NCI-H1694 treated with DMSO at 0.1 percent for 48 hours (cell line): ENCODE measurements at places on chromosomes 11 and 22.
A peak's percentile ranks its signal among the peaks of the same experiment; 100 is the strongest.

- DNase-seq: no peak
Measured at GRCh38 chr22:41968601-41969000, 642 bp upstream of the SEPTIN3 start.

- DNase-seq: no peak
Measured at GRCh38 chr11:63564784-63565350, 1.7 kb upstream of the PLAAT2 start.

DNA sequence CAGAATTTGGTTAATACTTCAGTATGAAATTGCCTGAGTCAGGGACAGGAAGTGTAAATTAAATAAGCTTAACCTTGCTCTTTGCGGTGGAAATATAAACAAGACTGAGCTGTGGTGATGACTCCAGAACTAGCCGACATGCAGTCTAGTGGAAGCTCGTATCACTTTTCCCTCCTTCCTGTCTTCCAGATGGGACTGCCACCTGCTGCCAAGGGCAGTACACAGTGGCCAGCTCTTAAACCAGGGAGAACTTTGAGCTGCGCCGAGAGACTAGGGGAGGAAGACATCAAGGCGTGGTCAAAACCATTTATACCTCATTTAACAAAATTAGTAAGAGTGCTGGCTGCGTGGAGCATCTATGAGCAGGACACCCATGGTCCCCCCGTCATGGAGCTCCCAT is 31.3 kb upstream of the CTTN start:
- no peak for DNase-seq

DNA sequence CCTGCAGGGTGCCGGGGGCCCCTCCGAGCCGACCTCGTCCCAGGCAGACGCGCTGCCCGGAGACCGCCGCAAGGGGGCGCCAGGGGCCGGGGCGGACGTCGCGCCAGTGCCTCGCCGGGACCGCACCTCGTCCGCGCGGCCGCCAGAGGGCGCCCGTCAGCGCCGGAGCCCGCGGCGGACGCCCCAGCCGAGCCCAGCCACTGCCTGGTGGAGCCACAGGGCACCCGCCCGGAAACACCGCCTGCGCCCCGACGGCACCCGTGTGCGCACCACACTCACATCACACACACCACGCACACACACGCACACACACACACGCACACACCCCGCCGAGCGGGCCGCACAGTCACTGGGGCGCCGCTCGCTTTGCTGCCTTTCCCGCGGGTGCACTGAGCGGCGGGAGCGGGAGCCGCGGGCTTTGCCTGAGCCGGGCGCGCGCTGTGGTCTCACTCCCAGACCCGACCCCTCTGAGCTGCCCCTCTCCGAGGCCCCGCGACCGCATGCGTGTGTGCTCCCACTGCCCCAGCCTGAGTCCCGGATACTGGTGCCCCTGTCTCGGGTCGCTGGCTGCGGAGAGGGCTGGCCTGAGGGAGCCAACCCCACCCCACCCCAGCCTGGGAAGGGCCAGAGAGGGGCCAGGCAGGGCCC is 449.3 kb downstream of the OPCML start:
- no peak for DNase-seq

- DNase-seq: no peak
Measured at GRCh38 chr11:128424851-128425285, 162.5 kb downstream of the ETS1 start.

DNA sequence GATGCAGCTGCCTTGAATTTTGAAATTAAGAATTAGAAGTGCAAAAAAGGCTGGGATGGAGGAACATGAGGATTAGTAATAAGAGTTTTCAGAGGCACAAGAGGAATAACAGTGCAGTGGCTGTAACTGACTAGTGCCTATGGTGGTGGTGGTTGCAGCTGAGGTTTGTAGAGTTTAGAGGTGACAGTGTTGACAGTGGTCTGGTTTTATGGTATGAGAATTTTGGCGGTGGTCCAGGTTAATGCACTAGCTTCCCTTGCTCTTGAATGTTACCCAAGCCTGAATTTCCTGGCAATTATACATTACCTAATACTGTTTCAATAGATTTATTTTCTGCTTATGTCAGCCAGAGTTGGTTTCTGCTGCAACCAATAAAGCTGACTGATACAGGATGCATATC is 112.8 kb upstream of the C11orf87 start:
- no peak for DNase-seq

GRCh38 chr22:35301372-35301874 is 1.7 kb downstream of the TOM1 start:
- no peak for DNase-seq

DNA sequence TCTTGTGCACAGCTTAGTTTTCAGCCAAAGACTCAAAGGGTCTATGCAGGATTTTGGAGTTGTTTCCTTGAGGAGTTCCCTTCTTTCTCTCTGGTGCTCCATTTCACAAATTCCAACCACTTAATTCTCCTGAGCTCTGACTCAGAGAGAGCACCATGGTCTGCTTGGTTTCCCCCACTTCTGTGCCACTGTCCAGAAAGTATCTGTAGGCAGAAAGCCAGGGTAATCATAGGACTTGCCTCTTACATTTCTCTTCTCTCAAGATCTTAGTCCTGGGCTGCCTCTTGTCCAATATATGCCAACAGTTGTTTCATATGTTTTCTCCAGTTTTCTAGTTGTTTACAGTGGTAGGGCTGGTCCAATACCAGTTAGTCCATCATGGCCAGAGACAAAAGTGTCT is 6.4 kb upstream of the MRGPRD start:
- no peak for DNase-seq

DNA sequence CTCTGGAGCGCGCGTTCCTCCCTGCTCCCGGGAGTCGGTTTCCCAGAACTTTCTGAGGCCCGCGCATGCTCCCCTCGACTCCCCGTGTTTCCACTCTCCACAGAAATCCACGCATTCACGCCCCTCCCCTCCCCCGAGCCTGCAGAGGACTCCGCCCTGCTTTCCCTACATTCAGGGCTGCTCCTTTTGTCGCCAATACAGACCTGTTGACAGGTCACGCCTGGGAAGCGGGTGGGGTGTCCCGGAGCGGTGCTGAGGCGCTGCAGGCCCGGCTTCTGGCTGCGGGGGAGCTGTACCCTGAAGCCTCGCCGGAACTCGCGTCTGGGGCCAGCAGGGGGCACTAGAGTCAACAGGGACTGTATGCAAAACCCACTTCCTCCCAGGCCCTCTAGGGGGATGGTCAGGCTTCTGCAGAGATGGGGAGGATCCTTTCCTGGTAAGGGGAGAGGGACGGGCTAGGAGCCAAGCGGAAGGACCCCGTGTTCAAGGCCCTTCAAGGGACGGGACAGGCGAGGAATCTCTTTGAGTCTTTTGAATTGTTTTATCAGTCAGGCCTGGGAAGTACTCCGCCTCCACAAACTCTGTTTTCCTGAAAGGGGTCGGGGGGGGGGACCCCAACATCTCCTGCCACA is at the start of gene PRAME:
Gene PRAME (minus strand): TSS at position 294 of the 632 bp plus-strand sequence. CDS start 2,433 bp downstream, outside the sequence.
- peak; percentile 82 for DNase-seq

DNA sequence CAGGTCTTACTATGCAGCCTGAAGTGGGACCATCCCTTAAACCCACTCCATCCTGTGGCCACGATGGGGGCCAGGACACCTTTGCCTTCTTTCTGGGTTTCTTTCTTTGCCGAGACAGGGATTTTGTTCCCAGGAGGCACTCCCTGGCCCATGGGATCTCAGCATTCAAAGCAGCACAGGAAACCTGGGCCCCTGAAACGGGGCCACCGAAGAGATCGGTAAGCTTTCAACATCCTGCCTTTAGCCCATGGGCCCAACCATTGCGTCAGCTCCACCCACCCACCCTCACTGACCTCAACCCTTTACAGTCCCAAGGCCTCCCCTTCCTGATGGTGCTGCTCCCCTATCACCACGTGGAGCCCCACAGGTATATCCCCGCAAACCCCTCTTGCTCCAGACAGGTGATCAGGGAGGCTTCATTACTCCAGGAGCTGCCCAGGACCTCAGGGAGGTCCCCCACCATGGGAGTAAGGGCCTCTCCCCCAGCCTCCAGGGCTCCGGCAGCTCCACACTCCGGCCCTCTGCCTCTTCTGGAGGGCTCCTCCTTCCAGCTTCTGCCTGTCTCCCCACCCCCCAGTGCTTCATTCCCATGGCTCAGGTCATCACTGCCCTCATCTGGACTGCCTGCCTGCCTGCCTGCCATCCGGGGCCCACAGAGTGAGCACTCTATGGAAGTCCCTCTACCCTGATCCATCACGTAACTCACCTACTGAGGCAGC is 42.0 kb upstream of the TUB start:
- no peak for DNase-seq

DNA sequence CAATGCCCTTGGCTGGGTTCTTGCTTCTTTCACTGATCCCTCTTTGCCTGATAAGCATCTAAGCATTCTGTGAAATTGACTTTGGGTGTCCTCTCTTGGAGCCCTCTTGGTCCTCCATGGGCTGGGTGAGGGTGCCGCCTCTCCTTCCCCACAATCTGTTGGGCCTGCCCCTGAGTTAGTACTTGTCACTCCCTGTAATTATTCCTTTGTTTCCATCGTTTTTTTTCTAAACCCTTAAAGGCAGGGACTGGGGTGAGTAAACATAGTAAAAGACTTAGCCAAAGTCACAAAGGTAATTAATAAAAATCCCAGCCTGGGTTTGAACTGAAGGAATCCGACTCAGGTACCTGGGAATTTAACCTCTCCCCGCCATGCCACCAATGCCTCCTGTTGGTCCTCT is 188.1 kb downstream of the MYO18B start:
- DNase-seq: no peak

GRCh38 chr11:111237926-111238325 is 7.6 kb upstream of the POU2AF2 start:
- DNase-seq: no peak

DNA sequence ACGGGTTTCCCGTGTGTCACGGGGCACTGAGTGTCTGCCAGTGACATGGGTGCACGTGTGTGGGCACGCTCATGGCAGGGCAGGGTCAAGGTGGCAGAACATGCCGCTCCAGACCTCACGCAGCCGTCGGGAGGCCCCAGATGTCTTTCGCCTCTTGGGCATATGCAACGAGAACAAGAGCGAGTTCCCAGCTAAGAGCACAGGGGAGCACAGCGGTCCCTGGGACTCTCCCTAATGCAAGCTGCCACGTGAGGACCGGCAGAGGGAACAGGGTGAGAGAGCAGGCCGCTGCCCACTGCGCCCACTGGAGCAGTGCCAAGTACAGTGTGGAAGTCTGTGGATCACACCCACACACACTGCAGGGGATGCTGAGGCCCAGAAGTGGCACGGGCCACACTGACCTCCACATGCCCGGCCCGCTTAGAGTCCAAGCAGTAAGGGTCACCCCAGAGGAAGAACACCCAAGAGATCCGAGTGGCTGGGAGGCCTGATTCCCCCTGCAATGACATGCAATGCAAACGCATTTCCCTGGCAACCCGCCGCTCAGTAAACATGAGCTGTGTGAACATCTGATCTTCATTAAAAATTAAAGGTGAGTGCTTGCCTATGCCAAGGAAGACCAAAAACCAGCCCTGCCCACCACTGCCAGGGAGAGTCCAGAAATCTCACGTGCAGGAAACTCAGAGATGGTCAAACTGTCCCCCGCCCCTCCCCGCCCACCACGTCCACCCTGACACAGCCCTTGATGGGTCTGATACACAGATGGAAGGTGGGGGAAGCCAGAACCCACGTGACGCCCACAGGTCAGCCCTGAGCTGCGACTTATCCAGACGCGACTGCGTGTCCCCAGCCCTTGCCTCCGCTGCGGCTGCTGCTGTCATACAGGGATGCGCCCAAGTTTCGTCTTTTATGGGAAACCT is 11.7 kb downstream of the CERK start:
- peak; percentile 75 for DNase-seq

DNA sequence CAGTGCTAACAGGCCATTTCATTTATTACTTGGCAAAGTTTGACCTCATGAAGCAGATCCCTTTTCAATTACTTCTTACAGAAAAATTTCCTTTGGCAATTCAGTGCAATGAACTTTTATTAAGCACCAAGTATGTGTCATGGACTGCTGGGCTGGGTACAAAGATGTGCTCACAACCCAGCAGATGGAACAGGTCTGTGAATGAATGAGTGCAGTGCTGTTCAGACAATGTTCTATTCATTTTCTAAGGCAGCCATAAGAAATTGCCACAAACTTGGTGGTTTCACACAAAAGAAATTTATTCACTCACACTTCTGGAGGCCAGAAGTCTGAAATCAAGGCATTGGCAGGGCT is 428.5 kb downstream of the SOX6 start:
- DNase-seq: no peak

- DNase-seq: no peak
Measured at GRCh38 chr22:46408568-46409506, 73.3 kb downstream of the TRMU start.

DNA sequence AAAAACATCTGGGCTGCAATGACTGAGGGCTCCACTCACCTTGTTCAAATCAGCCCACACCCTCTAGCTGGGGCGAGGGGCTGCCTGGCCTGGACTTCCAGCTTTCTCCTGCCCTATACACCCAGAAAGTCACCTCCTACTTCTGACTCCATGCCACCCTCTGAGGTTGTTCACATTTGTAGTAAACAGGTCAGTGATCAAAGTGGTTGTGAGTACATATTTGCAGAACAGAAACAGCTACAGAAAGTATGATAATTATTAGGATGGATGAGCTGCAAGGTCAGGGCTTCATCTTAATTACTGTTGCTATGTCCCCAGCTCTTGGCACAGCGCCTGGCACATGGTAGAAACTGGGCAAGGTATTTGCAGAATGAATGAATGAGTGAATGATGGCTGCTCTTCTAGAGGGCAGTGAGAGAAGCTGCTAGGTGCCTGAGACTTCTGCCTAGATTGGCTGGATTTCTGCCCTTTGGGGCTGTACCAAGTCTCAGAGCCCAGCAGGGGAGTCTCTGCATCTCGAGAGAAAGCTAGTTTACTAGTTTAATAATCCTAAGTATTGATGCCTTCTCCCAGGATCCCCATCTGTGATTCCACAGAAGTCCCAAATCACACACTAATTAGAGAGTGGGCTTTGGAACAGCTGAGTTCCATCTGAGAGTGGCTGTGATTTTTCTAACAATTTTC is 36.0 kb downstream of the SYT13 start:
- no peak for DNase-seq

DNA sequence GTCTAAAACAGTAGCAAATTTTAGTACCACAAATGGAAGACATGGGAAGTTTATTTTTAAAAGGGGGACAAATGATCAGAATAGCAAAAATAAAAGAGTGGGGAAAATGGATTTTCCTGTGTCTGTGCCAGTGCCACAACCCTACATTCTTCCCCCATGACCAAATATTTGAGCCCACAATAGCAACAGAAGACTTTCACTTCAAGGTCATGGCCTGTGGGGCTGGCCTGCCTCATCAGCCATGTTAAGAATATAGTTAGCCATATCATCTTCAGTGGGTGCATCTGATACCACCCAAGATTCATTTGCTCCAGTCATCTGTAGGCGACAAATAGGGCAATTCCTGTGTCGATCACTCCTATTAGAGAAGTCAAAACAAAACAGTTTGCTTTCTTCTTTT is 26.3 kb downstream of the RNF141 start:
- DNase-seq: no peak

DNA sequence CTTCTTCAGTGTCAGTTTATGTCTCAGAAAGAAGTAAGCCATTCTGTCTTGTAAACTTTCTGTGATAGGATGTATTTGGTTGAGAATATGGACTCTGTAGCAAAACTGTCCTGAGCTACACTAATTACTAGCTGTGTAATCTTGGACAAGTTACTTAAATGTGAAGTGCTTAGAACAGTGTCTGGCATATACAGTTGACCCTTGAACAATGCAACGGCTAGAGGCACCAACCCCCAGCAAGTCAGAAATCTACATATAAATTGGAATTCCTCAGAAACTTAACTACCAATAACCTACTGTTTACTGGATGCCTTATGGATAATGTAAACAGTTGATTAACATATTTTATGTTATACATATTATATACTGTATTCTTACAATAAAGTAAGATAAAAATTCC is 68.7 kb upstream of the GRK2 start:
- no peak for DNase-seq
